AG09319 (cell line): ENCODE measurements at places on chromosomes 1 and 21.

DNA sequence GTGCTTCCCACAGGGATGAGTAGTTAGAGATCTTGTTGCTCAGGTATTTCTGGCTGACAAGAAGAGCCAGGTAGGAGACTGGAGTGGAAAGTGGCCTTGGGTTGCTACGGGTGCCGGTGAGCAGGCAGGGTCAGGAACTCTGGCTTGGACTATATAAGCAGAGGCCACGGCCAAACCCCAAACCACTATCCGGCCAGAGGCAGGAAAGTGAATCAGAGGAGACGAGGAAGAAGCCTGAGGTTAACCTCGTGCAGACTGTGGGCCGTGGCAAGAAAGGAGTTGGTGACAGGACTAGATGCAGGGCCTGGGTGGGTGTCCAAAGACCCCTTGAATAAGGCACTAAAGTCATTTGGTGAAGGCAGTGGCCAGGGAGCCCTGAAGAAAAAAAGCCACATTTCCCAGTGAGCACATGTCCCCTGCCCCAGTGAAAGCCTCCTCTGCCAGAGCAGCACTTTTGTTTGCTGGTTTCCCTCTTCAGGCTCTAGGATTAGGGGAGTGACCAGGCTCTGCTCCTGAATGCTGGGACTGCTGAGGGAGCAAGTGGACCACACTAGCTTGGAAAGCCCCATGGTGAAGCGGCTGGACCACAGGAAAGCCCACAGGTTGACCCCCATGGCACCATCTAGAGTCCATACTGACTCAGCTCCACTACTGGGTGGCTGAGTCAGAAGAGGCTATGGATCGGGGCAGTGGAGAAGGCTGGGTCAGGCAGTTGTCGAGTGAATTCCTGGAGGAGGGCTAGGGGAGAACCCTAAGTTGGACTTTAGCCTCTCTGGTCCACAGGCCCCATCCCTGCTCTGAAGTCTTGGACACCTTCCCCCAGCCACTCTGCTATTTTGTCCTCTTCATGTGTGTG is 23.4 kb downstream of the CSF1 start:
- DNase-seq = no peak

DNA sequence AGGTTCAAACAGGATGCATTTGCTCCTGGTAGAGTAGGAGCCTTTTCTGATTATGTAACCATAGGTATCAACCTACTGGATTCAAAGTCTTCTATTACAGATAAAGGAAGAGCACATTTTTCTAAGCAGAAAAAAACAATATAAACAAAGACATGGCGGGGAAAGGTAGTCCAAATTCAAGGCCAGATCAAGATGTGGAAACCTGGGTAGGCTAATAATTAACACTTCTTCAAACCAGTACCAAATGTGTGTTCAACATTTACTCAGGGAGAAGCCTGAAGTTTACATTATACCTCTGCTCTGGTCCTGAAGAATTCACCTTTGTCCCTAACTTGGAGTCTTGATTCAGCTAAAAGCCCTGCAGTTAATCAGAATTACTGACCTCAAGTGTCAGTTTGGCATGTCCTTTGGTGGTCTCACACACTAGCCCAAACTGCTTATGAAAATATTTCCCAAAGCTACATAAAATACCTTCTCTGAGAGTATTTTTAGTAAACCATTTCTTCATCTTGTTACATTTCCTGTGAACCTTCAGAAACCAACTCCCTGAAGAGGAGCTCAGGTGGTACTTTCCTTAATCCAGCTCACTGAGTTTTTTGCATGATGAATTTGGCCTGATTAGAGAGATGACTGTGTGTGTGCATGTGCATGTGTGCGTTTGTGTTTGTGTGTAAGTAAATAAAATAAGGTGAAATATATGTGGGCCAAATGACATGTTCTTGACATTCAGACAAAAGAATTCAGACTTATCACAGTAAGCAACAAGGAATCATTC is 70.2 kb downstream of the TOR3A start:
- no peak for DNase-seq

- no peak for DNase-seq
These were observed 9.3 kb downstream of the HES2 start for GRCh38 chr1:6410248-6410893.

GRCh38 chr1:234495231-234495990 is 16.4 kb upstream of the TARBP1 start:
- peak; percentile 52 for DNase-seq

DNA sequence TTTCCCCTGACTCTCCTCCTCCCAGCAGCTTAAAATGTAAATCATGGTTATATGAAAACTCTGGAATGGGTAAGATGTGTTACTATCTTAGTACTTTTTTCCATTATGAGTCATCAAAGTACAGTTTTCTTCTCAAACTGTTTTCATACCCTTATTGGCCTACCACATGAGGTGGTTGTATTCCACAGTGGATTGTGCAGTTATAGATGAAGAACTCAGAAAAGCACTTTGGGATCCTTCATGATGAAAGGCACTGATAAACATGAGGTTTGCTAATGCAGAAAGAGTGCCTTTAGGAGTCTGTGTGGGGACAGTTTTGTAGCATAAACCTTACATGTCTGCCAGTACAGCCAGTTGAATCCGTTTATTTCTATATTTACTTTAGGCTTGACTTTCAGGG is 32.0 kb upstream of the MYOCOS start:
- no peak for DNase-seq

- DNase-seq = no peak
These were observed 1.1 kb upstream of the GRHL3 start for GRCh38 chr1:24317956-24318614.

- DNase-seq = no peak
These were observed 85.7 kb upstream of the CD34 start for GRCh38 chr1:207996636-207997035.

DNA sequence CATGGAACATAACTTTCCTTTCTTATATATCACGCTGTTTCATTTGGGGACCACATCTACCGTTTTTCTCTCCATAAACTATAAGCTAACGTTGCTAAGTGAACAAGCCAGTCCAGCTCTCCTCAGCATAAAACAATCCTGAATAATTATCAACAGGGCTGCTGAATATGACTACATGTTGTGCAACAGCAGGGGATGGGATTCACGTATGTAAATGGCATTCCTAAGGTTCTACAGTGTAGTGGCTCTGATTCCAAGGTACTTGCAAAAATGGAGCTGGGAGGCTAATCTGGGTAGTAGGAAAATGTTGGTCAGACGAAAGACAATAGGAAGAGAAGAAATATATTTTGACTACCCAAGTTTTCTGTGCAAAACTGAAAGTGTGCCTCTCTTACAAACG is 262.8 kb downstream of the RWDD3 start:
- DNase-seq = no peak

DNA sequence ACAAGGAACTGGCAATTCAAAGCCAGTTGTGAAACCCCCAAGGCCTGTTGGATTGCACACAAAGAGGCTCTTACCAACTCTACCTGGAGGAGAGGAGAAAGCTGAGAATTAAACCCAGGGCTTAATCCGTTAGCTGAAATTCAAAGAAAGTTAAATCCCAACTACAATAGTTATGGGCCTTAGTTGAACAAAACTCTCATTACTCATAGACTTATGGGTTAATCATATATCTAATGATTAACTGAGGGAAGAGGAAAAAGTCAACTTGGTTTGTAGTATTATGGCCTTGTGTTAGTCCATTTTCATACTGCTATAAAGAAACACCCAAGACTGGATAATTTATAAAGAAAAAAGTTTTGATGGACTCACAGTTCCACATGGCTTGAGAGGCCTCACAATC is 838.2 kb upstream of the ADGRL2 start:
- no peak for DNase-seq

GRCh38 chr1:197774466-197775281 is 606 bp downstream of the DENND1B start:
- no peak for DNase-seq

- peak; percentile 54 for DNase-seq
These were observed 26.4 kb downstream of the ABCA4 start for GRCh38 chr1:94094469-94095111.

- no peak for DNase-seq
These were observed 42.7 kb downstream of the GATAD2B start for GRCh38 chr1:153880024-153880423.

DNA sequence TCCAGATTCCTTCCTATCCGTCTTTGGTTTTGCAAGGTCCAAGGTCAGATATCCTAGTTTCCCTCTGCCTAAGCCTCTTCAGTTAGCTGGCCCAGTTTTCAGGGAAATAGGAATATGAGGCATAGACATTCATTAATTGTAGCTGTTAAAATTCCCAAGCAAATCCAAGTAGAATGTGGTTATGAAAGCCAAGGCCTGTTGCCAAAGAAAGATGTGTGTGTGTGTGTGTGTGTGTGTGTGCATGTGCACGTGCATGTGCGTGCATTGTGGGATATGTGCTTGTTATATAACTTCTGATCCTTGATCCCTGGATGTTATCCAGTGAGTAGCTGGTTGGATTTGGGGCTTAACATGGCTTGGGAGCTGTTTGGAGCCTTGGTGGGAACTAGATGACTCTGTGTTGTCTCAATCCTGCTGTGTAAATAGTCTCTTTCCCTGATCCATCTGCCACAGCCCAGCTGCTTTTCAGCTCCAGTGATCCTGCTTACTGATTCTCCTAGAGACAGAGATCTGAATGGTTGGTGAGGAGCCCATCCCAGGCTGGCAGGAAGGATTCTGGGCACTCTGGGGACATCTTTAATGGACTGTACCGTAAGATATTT is 70.6 kb upstream of the GCLM start:
- DNase-seq = peak; percentile 67

GRCh38 chr1:221292652-221293051 is 413.4 kb downstream of the HLX start:
- DNase-seq = no peak

GRCh38 chr1:71656902-71657301 is 576.1 kb upstream of the ZRANB2 start:
- no peak for DNase-seq

GRCh38 chr1:31371121-31371959 is 1.5 kb downstream of the FABP3 start:
- DNase-seq = no peak

DNA sequence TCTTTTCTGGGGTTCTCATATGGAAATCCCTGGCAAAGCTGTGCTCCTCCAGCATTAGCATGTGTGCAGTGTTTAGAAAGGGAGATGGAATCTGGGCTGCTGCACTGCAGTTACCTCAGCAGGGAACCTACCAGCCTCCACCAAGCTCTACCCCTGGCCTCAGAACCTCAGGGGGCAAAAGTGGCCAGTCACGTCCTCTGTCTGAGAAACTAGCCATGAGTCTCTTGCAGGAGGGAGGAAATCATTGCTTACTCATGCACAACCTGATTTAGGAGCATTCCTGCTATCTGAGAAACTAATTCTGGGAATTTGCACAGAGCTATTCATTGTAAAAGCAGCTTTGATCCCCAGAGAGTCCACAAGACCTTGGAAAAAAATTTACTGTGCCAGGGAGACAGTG is 80.6 kb upstream of the IPO9 start:
- DNase-seq = no peak

GRCh38 chr1:66438062-66438461 is 95.9 kb upstream of the SGIP1 start:
- DNase-seq = no peak

GRCh38 chr1:187689129-187689528 is 860.4 kb downstream of the PLA2G4A start:
- DNase-seq = no peak

- no peak for DNase-seq
These were observed 26.7 kb downstream of the CCDC18 start for GRCh38 chr1:93207211-93207610.
